Activated naive CD8-positive, alpha-beta T cell treated with anti-CD3 and anti-CD28 coated beads for 36 hours (primary cell): ENCODE measurements at places on chromosomes 1 and 21.

DNA sequence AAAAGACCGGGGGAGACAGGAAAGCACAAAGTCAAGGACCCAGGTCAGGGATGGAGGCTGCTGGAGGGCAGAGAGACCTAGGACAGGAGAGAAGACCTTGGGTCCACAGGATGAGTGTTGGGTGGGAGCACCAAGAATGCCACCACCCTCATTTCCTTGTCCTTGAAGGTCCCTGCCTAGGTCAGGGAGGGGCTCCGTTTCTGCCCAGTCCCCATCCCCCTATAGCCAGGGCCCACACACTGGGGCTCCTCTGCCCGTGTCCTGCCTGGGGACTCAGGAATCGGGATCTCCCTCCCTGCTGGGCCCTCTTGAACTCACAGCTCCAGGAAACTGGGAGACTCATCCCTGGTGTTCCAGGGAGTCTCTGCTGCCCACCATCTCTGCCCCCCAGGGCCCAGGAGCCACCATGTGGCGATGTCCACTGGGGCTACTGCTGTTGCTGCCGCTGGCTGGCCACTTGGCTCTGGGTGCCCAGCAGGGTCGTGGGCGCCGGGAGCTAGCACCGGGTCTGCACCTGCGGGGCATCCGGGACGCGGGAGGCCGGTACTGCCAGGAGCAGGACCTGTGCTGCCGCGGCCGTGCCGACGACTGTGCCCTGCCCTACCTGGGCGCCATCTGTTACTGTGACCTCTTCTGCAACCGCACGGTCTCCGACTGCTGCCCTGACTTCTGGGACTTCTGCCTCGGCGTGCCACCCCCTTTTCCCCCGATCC lies 584 bp downstream of the TINAGL1 start:
- no peak overlapping the region for H3K4me3 ChIP-seq
- peaks cover 11% of the 10 kb centered on the region for H3K27me3 ChIP-seq
- no peaks in the 10 kb centered on the region for H3K36me3 ChIP-seq

DNA sequence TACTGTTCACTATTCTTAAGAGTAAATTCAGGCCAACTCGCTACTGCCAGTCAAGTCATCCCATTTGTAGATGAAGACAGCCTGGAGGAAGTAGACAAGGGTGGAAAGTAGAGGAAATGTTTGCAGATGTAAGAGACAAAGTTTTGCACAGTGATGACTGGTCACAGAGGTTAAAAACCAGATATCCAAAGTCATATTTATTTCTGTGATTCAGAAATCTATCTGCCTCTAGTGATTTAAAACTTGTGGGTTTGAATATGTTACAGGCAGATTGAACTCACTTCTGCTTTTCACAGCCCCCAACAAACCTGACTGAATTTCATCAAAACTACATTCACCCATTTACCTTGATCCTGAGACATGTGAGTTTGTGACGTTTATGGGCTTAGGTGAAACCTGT lies 484.7 kb upstream of the C1orf87 start:
- H3K27ac ChIP-seq, result no peak overlapping the region
- no peaks in the 10 kb centered on the region for H3K4me1 ChIP-seq
- no peaks in the 10 kb centered on the region for H3K36me3 ChIP-seq
- DNase-seq, result no peak
- H3K4me3 ChIP-seq, result no peak overlapping the region

DNA sequence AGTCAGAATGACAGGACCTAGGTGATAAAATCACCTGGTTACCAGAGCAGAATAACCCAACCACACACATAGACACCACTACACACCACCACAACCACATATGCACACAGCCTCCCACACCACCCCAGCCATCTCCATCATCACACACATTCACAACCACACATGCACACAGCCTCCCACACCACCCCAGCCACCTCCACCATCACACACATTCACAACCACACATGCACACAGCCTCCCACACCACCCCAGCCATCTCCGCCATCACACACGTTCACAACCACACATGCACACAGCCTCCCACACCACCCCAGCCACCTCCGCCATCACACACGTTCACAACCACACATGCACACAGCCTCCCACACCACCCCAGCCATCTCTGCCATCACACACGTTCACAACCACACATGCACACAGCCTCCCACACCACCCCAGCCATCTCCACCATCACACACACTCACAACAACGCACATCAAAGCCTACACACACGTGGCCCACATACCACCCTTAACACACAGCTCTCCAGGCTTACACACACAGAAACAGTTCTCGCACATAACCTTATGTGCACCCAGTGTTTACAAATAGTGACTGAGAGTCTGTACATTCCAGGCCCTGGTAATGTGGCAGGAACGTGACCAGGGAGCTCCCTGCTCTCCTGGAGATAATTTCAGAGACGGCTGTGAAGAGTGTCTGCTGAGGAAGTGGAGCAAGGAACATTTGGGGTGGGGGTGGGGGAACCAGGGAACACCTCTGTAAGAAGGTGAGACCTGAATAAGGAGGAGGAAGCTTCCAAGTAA lies 3.3 kb upstream of the GJB3 start:
- H3K4me1 ChIP-seq, result no peaks in the 10 kb centered on the region
- H3K4me3 ChIP-seq, result no peak overlapping the region
- H3K27me3 ChIP-seq, result peaks cover 28% of the 10 kb centered on the region

DNA sequence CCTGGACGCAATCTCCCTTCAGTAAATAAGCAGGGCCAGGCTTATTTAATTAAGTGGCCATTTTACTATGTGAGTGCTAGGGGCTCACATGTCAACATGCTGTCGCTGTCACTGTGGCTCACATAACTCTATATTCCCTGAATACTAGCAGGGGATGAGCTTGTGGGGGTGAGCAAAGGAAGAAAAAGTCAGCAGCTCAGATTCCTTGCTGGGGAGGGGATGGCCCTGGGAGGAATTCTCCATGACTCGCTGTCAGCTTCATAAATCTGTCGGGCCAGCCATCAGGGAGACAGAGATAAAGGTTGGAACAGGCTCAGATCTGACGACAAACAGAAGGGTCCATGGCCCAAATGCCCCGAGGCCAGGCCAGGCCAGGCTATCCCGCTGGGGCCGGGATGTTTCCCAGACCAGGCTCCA lies 26.0 kb upstream of the PLEKHG5 start:
- no peak overlapping the region for H3K4me3 ChIP-seq
- H3K4me1 ChIP-seq, result no peaks in the 10 kb centered on the region
- no peaks in the 10 kb centered on the region for H3K27me3 ChIP-seq
- H3K36me3 ChIP-seq, result no peaks in the 10 kb centered on the region
- no peak for DNase-seq
- no peak overlapping the region for H3K27ac ChIP-seq
